ENCODE measurements at places on chromosomes 4 and X.

GRCh38 chr4:145481942-145482208, 222 bp downstream of the SMAD1 start:
- no peak for DNase-seq

DNA sequence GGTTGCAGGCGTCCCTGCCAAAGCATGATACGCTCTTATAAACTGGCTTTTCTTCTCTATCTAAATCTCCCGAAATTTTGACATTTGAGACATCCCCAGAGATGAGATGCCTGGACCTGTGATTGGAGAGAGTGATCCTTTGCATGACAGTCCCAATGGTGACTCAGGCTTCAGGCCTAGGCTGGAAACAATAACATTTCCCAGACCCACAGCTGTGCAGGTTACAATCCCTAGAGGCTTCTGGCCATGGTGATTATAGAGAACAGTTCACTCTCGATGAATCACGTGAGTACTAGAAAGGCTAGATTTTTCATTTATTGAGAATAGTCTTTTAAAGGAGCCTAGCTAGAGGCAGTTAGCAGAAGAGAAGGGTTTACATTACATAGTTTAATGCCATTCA, 75.9 kb downstream of the SPATA18 start:
- no peak for DNase-seq

- no peak for DNase-seq
Observed at GRCh38 chr4:164828955-164829354, 48.0 kb upstream of the APELA start.

DNA sequence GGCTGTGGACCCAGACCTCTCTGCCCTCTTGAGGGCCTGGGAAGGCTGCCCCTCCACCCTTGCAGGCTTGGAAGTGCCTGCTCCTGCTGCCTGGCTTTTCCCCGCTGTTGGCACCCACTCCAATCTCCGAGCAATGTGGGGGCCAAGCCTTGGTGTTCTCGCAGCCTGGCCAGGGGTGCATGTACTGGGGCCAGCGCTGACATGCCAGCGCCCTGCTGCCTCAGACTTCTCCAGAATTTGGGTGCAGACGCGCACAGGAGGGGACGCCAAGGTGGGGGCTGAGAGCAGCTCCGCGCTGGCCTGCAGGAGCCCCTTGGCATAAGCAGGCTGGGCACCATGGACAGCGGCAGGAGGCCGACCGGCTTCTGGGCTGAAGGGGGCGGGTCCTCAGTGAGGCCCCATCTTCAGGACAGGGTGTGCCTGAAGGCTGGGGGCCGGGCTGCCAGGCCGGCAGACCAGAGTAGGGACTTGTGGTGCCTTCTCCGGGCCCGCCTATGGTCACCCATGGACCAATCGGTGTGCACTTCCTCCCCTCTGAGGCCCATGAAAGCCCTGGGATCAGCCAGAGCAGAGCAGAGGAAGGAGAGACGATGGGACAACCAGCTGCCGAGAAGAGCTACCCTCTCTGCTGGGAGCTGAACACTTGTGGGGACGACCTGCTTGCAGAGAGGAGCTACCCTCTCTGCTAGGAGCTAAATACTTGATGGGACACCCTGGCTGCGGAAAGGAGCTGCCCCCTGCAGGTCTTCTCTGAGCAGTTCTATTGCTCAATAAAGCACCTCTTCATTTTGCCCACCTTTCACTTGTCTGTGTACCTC, 118.3 kb downstream of the DNAAF6 start:
- no peak for DNase-seq

DNA sequence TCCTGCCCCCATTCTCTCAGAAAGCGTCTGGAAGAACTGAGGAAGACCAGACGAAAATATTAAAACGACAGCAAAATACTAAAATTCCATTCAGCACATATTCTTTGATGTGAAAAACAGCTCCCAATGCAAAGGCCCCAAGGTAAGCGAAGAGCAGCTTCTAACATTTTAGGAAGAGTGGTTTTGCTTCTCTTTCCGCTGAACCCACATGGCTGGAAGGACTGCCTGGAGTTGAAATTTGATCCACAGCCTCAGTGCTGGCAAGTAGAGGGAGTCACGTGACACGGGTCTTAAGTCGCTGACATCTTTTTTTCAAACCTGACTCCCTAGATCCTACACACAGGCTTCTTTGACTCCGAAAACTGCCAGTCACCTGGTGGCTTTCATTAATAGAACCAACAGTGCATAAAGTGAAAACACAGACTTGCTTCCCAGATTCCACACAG, at the start of gene FAM13A:
TSS of gene FAM13A (minus strand) at position 233 of the 446 bp plus-strand sequence. CDS start at position 12, 221 bp downstream.
- DNase-seq, result no peak

DNA sequence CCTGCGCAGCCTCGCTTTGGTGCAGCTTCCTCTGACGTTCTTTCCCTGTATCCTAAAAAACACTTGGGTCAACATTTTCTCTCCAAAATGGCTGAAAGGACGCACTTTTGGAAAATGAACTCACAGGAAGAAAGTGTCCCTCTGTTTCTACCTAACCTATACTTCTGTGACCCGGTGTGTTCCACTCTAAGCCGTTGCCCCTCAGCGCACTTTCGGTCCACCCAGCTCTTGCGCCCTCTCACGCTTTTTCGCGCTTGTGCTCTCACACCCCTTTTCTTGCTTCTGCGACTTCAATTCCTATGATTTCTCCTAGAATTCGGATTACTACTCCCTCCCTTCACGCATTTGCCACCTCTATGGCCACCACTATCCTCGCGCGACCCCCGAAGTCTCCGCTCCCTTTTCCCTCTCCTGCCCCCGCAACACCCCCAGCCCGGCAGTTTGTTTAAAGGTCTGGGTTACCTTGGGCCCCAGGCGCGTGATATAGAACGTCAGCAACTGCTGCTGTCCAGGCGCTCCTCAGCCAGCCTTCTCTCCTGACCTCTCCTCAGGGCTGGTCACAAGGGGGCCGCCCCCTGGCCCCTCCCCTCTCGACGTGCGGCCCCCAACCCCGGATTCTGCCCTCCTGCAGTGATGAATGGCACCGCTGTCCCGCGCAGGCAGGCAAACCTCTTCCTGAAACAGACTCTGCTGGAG, at the start of gene USP51:
TSS of gene USP51 (minus strand) at position 535 of the 696 bp plus-strand sequence. CDS start 909 bp downstream, outside the sequence.
- DNase-seq, result no peak

DNA sequence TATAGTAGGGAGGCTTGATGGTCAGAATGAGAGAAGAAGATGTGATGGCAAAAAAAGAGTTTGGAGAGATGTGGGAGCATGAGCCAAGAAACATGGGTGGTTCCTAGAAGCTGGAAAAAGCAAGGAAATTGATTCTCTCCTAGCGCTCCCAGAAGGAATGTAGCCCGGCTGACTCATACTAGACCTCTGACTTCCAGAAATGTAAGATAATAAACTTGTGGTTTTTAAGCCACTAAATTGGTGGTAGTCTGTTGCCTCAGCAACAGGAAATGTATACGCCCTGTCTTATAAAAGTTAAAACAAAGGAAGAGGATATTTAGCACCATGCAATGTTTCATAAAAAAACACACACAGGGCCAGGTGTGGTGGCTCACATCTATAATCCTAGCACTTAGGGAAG, 182.7 kb upstream of the PCDH7 start:
- no peak for DNase-seq

DNA sequence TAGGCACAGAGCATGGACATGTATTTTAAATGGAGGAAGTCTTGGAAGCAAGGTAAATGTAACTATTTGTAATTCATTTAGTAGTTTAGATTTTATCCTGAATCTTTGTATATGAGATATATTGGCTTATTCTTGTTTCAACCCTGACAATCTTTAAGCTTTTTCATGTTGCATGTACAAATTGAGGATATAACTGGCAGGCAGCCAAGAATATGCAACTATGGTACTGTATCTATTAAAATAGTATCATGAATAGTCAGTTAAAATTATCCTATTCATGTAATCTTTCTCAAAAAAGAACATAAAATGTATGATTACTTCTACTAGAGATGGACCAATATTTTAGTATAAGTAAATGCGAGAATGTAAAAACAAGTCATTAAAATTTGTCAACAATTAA, 1141.5 kb downstream of the PCDH18 start:
- DNase-seq, result no peak

- no peak for DNase-seq
Observed at GRCh38 chr4:108270466-108271450, 102.0 kb upstream of the LEF1 start.

DNA sequence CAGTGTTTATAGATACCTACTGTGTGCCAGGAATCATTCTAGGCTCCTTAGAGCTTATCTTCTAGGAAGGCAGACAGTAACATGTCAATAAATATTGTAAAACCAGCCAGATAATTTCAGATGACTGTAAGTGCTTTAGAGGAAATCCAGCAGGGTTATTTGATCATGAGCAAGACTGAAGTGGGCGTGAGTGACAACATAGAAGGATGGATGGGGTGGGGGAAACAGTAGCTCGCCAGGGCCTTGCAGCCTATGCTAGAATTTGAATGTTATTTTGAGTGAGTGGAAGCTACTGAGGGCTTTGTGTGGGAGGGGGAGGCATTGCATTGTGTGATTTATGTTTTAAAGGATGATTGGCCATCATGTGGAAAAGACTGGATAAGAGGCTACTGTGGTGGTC, 6.7 kb downstream of the SRD5A3 start:
- no peak for DNase-seq

- DNase-seq, result no peak
Observed at GRCh38 chr4:63361628-63362027, 1047.6 kb downstream of the TECRL start.

GRCh38 chr4:143225167-143225566, 40.5 kb downstream of the USP38 start:
- DNase-seq, result no peak

DNA sequence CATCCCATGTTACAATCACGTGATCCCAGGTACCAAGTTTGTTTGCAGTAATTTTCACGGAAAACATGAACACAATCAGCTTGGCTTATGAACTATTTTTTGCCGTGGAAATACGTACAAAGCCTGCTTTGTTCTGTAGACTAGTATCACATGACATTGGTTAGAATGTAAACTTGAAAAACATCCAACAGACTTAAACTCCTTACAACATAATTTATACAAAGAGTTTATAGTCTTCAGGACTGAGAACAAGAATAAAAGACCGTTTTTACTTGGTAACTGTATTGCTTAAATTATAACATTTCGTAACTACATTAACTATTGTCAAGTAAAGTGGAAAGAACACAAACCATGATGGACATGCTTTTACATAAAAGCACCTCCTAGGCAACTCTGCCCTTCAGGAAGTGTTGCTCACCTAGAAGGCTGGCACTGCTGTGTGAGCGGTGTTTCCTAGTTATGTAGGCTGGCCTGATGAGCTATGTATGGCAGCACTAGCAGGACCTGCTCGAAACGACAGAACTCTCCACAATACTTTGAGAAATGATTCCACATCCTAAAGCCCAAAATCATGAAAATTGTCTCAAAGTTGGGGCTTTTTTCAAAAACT, 41.8 kb upstream of the WDR1 start:
- no peak for DNase-seq

DNA sequence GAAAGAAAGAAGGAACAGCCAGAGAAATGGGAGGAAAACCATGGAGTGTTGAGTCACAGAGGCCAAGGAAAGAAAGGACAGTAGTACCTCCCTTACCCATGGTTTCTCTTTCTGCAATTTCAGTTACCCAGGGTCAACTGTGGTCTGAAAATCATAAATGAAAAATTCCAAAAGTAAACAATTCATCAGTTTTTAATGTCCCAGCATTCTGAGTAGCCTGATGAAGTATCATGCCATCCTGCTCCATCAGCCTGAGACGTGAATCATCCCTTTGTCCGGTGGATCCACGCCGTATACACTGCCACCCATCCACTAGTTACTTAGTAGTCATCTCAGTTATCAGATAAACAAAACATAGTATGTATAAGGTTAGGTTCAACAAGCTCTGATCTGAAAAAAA, 114.2 kb downstream of the COMMD8 start:
- no peak for DNase-seq

GRCh38 chr4:83138946-83139345, 24.4 kb upstream of the PLAC8 start:
- DNase-seq, result no peak

DNA sequence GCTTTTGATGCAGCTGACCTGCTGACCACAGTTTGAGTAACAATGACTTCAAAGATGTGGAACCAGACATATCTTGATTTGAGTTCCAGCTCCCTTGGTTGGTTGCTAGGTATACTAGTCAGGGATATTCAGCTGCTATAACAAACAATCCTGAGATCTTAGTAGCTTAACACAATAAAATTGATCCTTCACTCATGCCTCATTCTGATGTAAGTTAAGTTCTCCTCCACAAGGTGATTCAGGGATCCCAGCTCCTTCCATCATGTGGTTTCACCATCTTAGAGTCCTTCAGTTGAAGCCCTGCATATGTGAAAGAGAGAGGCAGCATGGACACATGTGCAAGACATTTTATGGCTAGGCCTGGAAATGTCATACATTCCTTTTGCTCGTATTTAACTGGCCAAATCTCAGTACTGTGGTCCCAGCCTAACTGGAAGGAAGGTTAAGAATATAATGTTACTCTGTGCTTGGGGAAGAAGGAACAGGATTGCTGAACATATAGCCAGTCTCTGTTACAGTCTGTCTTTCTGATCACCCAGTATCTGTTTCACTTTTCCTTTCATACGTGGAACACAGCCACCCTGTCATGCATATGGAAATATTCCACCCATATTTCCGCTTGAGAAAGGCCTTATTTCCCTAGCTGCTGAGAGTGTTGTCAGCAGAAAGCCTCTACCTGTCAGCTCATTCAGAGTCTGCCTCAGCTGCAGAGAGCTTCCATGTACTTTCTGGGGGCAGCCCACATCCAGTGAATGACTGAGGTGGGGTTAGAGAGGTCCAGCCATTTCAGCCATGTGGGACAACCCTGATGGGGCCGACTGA, 7.1 kb downstream of the SMIM9 start:
- DNase-seq, result no peak

GRCh38 chrX:133676344-133677122, 261.2 kb upstream of the GPC4 start:
- no peak for DNase-seq

DNA sequence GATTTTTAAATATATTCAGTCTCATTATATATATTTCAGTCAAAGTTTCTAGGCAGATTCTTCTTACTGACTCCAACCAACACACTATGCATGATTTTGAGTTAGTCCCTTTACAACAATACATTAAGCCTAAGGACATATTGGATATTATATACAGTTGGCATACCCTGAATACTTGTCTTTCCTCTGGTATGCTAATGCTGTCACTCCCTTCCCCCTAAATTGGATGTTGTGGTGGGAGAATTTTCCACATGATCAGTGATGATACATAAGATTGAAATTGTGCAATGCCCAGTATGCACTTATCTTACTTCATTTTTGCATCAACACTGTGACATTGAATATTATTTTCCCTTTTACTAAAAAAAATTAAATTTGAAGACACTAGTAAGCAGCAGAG, 935.2 kb downstream of the PCDH7 start:
- DNase-seq, result no peak

DNA sequence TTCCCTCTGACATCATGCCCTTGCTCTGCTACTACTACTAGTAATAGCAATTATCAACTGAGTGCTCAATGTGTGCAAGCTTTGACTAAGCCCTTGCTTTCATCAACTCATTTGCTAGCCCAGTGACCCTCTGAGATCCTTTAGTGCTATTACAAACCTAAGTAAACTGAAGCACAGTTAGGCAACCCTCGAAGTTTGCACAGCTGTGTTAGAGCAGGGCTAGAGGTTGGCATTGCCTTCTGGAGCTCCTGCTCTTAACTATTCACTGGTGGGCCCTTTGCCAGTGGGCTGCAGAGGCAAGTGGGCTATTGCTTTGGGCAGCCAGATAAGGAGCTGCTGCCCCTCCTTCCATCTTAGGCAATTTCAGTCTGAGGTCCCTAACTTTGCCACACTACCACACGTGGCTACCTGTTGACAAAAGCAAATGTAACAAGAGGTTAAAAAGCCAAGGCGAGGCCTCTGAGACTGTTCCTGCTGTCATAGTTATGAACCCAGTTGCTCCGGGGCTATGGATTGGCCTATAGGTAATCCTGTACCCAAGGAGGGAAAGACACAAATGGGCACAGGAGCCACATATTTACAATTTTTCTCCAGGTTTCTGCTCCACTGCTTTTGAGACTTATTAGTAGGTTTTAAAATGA, 41.5 kb upstream of the ANKRD50 start:
- no peak for DNase-seq

All from activated gamma-delta T cell (primary cell).